ENCODE measurements at places on chromosomes 12 and 14. TPM values are rescaled to one million over a fixed set of nuclear protein-coding genes. Genes with fewer than 3 reads are reported as not detected.

DNA sequence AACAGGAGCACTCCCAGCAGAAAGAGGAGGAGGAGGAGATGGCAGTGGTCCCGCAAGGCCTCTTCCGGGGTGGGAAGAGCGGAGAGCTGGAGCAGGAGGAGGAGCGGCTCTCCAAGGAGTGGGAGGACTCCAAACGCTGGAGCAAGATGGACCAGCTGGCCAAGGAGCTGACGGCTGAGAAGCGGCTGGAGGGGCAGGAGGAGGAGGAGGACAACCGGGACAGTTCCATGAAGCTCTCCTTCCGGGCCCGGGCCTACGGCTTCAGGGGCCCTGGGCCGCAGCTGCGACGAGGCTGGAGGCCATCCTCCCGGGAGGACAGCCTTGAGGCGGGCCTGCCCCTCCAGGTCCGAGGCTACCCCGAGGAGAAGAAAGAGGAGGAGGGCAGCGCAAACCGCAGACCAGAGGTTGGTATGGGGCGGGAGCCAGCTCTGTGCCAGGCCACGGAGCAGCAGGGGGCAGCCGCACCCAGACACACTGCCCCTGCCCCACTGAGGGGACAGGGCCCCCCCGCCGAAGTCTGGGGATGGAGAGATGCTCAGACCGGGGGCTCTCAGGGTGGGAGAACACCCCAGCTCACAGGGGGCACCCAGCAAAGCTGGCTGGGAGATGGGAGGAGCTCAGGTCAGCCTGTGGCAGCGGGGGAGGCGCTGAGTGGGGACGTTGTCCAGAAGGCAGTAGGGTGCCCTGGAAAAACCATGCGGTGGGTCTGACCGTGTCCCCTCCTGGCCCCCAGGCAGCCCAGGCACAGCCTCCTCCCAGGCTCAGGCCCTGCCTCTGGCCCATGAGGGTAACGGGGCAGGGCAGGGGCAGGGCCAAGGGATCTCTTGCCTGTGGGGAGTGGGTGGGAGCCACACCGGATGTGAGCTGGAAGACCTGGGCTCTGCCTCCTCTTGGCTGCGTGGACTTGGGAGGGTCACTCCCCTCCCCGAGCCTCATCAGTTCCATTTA, 9.8 kb downstream of the CHGA start:
- no peak overlapping the region for H3K4me3 ChIP-seq
- H3K36me3 ChIP-seq, result no peaks in the 10 kb centered on the region
- peak overlapping the region; percentile 19 for H3K27ac ChIP-seq
- no peaks in the 10 kb centered on the region for H3K27me3 ChIP-seq

GRCh38 chr14:90981636-90982035, 78.8 kb downstream of the RPS6KA5 start:
- DNase-seq, result no peak
- H3K36me3 ChIP-seq, result no peaks in the 10 kb centered on the region

DNA sequence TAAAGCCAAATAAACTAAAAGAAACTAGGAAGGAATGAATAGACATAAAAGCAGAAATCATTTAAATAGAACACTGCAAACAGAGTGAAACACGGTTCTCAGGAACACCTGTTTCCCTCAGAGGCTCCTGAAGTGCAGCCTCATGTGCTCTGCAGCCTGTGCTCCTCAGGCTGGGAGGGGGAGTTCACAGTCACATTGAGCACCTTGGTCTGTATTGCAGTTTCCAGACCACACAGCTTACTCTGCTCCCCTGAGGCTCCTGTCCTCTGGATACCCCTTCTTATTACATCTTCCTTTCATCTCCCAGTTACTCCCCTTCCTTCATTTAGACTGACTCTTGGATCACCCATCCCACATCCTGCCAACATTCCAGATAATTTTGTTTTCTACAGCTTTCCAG, 49.7 kb upstream of the DCD start:
- H3K4me3 ChIP-seq, result no peak overlapping the region
- no peak overlapping the region for H3K27ac ChIP-seq
- no peak for DNase-seq
- no peaks in the 10 kb centered on the region for H3K4me1 ChIP-seq

- no peaks in the 10 kb centered on the region for H3K36me3 ChIP-seq
- peak overlapping the region; percentile 66 for H3K27ac ChIP-seq
- no peak for DNase-seq
- H3K4me3 ChIP-seq, result peak overlapping the region; percentile 33
Observed at GRCh38 chr14:61188978-61189808, 91.9 kb downstream of the TMEM30B start.

- no peaks in the 10 kb centered on the region for H3K27me3 ChIP-seq
- DNase-seq, result no peak
- no peaks in the 10 kb centered on the region for H3K4me1 ChIP-seq
- H3K27ac ChIP-seq, result no peak overlapping the region
Observed at GRCh38 chr12:42701084-42701483, 111.5 kb upstream of the PRICKLE1 start.

DNA sequence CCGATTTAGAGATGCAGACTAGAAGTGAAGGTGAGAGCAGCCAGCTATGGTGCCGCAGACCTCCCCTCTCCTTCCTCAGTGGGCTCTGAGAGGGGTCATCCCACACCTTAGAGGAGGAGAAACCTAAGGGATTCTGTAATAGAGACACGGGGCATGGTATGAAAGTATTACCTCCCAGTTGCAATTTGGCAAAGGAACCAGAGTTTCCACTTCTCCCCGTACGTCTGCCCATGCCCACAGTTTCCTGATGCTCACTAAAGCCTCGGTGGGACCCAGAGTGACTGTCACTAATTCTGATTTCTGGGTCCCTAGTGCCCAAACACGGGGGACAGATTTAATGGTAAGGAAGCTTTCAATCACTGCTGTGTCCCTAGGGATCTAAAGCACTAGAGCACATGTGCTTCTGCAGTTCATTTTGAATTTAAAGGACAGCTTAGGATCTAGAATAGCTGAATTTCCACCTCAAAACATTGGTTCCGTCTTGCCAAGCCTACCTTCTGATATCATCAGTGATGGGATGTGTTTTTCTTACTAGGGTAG, 44.1 kb downstream of the DAD1 start:
- H3K4me3 ChIP-seq, result no peak overlapping the region
- H3K27me3 ChIP-seq, result no peaks in the 10 kb centered on the region
- DNase-seq, result no peak
- H3K36me3 ChIP-seq, result no peaks in the 10 kb centered on the region

The CEBPE gene
- not detected for total RNA-seq

The RBM23 gene
- total RNA-seq, result 194 TPM

The RHOJ gene
- total RNA-seq, result 12.5 TPM

The SYNDIG1L gene
- 0.64 TPM for total RNA-seq

The CCDC63 gene
- not detected for total RNA-seq

The LHX5 gene
- total RNA-seq, result not detected

The VPS29 gene
- total RNA-seq, result 96.7 TPM
